Foreskin keratinocyte (primary cell): ENCODE measurements at places on chromosomes 2 and 18. TPM values are rescaled to one million over a fixed set of nuclear protein-coding genes. Genes with fewer than 3 reads are reported as not detected.

Gene ARHGAP28
- total RNA-seq, result 0.21 and 0.24 TPM in 2 replicates

Gene ATP8B1
- 13.5 and 14.7 TPM in 2 replicates for total RNA-seq

Gene TBR1
- total RNA-seq, result not detected in 2 replicates

Gene LRRC30
- total RNA-seq, result not detected in 2 replicates

Gene FKBP1B
- 15.2 and 16.7 TPM in 2 replicates for total RNA-seq

Gene MC5R
- total RNA-seq, result not detected in 2 replicates

Gene IL36B
- total RNA-seq, result not detected in 2 replicates

Gene TCF23
- 0.03 and 0.04 TPM in 2 replicates for total RNA-seq

Gene NR4A2
- 0.31 and 0.32 TPM in 2 replicates for total RNA-seq

Gene HOXD13
- total RNA-seq, result not detected in 2 replicates

Gene ERICH2
- 1.3 and 2.5 TPM in 2 replicates for total RNA-seq

Gene MC2R
- not detected in 2 replicates for total RNA-seq

Gene COPS7B
- total RNA-seq, result 28.6 and 29.1 TPM in 2 replicates

Gene MAPK4
- total RNA-seq, result not detected in 2 replicates

Gene UGT1A9
- not detected in 2 replicates for total RNA-seq

Gene ZNF396
- total RNA-seq, result 0.42 and 0.44 TPM in 2 replicates

Gene CXCR1
- total RNA-seq, result 0.28 and 0.41 TPM in 2 replicates

Gene CD207
- not detected in 2 replicates for total RNA-seq

Gene RIT2
- not detected in 2 replicates for total RNA-seq

Gene ATOH8
- total RNA-seq, result not detected in 2 replicates

Gene SLC4A3
- total RNA-seq, result 14.4 and 17.1 TPM in 2 replicates

Gene POTEF
- not detected in 2 replicates for total RNA-seq

Gene NRP2
- 32.9 and 33.0 TPM in 2 replicates for total RNA-seq

Gene DSG4
- total RNA-seq, result 0.04 TPM in 1 of 2 replicates, not detected in the other

Gene SERPINB11
- total RNA-seq, result not detected in 2 replicates

Gene GALM
- 2.9 and 4.3 TPM in 2 replicates for total RNA-seq
